ENCODE measurements at places on chromosomes 6 and 20. TPM values are rescaled to one million over a fixed set of nuclear protein-coding genes. Genes with fewer than 3 reads are reported as not detected.

GRCh38 chr6:34414999-34415858 is 10.6 kb downstream of the RPS10 start:
- no peak for DNase-seq

- DNase-seq = no peak
Measured at GRCh38 chr6:163641706-163642105, 227.2 kb downstream of the QKI start.

Gene CALHM6
- total RNA-seq = 0.30 TPM

Gene DAAM2
- total RNA-seq = 3.5 TPM

Data from SJCRH30 (cell line).